Heart left ventricle (tissue), 16 donors: ENCODE measurements at places on chromosomes 16 and 17. TPM values are rescaled to one million over a fixed set of nuclear protein-coding genes. Genes with fewer than 3 reads are reported as not detected.

Gene KIF2B
- polyA plus RNA-seq = not detected

Gene NRN1L
- polyA plus RNA-seq = 1.7 TPM

Gene NPTX1
- polyA plus RNA-seq = not detected

Gene MSRB1
- polyA plus RNA-seq = 48.4 TPM

Gene TBCD
- polyA plus RNA-seq = 81.6 TPM

Gene NACA2
- polyA plus RNA-seq = not detected

Gene KRTAP2-3
- not detected for polyA plus RNA-seq

Gene RPAIN
- 41.7 TPM for polyA plus RNA-seq

Gene HAP1
- polyA plus RNA-seq = not detected

Gene PRMT7
- 21.0 TPM for polyA plus RNA-seq

Gene GRB7
- polyA plus RNA-seq = 0.57 TPM

Gene KRTAP4-6
- not detected for polyA plus RNA-seq

Gene SLC35G6
- polyA plus RNA-seq = 0.08 TPM

Gene DPEP3
- polyA plus RNA-seq = not detected

Gene TMEM114
- not detected for polyA plus RNA-seq

Gene BICDL2
- polyA plus RNA-seq = not detected
